ENCODE measurements at places on chromosomes 5 and 9.

DNA sequence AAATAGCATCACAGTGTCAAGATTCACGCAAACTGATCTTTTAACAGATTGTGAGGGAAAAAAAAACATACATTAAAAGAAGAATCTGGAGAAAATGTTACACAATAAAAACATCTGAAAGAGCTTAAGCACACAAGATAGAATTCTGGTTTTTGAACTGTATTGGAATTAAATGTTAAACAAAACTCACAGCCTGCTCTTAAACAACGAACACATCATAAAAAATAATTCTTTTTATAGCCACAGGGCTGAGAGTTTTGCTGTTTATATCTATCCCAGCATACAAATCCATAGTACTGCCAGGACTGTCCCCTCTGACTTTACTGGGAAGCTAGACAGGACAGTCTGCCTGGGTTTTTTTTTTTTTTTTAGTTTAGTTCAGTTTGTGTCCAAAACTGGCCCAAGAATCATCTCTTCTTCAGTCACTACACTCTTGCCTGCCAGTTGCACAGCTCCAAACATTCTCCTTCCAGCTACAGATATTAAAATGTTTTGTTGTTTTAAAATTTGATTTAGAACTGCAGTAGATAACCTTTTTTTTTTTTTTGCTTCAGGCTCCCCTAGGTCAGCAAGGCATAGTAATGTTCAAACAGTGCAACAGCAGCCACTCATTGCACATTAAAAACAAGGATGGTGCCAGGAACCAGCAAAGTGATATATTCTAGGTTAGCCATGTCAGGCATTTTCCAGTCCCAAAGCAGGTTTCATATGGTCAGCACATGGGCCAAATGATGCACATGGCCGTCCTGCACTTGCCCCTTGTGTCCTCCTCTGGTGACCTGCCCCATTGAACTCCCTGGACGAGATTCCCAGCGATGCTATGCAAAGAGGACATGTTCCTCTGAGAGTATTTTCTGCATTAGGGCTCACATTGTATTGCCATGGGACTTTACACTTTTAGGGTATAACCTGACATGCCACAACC is 173.6 kb downstream of the ARL15 start:
- DNase-seq = no peak

DNA sequence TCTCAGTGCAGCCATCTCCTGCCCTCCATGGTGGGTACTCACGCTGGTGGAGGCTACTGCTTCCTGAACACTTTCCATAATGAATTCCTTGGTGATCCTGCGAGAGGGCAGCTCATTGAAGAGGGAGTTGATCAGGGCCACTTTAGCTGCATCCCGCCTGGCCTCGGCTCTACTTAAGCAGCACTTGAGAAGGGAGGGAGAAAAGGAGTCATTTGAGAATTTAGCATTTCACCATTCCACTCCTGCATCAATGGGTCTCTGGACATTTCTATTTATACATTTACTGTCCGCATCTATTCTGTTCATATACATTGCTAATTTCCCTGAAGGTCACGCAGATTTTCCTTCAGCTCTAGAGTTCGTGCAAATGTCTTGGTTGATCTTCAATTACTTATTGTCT is 35.1 kb downstream of the LIX1 start:
- no peak for DNase-seq

DNA sequence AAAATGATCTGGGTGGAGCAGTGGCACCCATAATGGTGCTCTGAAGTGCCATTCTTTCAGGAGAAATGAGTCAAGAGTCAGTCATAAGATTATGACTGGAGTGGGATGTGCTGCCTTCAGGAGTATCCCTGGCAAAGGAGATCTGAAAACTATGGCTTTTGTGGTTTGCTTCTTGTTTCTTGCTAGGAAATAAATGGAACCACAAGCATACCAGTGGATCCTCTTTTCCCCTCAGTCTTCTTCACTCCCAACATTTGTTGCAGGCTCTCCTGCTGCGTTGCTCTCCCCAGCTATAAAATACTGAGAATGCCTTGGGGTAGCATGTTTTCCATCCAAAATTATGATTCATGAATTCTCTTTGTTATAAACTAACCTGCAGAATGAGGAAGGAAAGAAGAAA is 199.1 kb downstream of the NNT start:
- no peak for DNase-seq

- DNase-seq = no peak
These were observed 70.9 kb downstream of the HSPA4 start for GRCh38 chr5:133122711-133123110.

DNA sequence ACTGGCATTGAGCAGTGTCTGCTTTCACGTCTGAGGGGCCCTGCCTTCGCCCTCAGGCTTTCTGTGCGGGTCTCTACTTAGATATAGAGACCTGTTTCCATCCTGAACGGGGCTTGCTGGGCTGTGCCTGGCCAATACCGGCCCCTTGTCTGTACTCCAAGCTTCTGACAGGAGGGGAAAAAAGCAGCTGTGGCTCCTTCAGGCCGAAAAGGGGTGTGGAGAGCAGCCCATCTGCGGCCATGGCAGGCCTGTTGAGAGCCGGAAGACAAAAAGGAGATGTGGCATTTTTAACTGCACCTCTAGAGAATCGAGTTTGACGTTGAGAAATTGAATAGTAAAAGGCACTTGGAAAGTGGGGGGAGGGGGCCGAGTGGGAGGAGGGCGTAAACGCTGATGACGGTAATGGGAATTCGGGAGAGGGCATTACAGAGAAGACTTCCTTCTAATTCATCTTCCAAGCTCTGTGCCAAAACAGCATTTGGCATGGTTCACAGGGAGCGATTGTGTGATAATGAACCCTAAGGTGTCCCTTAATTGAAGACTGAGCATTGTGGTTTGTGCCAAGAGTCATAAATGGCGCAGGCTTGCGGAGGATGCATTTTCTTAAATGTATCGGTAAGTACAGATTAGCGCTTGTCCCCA is 25.1 kb upstream of the PRDM12 start:
- no peak for DNase-seq

DNA sequence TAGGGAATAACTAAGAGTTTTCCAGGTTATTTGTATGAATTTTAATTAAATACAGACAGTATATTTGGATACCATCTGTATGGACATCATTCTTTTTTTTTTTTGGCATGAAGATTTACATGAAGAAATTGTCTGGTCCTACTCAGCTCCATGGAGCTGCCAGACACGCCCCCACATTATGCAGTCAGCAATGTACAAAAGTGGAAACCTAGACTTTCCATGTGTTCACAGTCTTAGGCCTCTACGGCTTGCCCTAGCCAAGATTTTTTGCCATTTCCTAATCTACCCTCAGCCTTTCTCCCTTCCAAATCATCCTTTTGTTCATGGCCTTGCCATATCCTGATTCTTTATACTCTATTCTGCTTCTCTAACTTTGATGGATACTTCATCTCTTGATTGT is 207.1 kb downstream of the SGCD start:
- no peak for DNase-seq

DNA sequence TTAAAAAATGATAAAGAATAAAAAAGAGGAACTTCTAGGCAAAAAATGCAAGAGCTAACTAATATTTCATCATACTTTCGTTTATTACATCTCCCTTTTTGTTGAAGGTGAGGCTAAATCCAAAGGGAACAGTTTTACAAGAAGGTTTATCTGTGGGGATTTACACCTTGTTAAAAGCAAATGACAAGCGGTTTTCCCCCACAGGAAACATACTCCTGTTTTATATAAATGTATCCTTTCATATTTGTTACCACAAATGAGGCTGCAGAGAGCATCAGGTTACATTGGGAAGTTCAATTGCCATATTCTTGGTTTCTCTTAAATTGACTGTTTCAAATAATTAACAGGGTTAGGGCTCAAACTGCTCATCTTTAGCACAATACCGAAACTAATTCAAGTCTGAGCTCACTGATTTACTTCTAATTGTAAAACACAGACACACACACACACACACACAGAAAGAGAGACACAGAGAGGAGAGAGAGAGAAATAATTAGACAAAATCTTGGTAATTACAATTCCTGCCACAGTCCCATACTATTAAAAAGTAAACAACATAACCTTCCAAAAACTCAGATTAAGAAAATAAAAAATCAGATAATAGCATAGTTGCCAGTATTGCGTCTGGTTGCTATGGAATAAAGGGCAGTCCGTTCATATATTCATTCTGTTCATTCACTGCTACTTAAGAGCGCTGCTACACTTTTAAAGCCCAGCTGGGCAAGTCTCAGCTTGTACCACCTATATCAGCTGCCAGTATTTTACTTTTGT is 17.1 kb downstream of the RFX3 start:
- DNase-seq = no peak

DNA sequence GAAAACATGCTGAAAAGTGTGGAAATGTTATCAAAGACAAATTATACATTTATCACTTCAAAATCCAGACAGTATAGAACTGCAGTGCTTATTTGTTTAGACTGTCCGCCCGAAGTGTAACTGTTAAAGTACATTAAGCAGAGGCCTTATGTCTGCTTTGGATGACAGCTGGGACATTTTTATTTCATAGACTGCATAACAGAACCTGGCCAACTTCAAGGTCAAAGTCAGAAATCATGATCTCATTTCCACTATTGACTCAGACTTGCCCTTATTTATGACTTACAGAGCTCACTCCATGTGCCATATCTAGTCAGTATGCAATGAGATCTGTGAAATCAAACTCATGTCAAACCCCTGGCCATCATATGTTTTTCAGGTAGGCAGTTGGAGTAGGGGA is 87.7 kb downstream of the RAB3C start:
- no peak for DNase-seq

- DNase-seq = no peak
These were observed 7.0 kb upstream of the IZUMO3 start for GRCh38 chr9:24552526-24553182.

- DNase-seq = no peak
These were observed 58.4 kb upstream of the FOXE1 start for GRCh38 chr9:97794666-97795065.

- no peak for DNase-seq
These were observed 4.0 kb upstream of the CDK5RAP2 start for GRCh38 chr9:120583958-120584369.

- DNase-seq = no peak
These were observed 826 bp upstream of the PRDM9 start for GRCh38 chr5:23506329-23507236.

GRCh38 chr5:154370119-154370518 is 75.7 kb upstream of the SAP30L start:
- DNase-seq = no peak

GRCh38 chr9:114003351-114003750 is 74.7 kb downstream of the AMBP start:
- no peak for DNase-seq

DNA sequence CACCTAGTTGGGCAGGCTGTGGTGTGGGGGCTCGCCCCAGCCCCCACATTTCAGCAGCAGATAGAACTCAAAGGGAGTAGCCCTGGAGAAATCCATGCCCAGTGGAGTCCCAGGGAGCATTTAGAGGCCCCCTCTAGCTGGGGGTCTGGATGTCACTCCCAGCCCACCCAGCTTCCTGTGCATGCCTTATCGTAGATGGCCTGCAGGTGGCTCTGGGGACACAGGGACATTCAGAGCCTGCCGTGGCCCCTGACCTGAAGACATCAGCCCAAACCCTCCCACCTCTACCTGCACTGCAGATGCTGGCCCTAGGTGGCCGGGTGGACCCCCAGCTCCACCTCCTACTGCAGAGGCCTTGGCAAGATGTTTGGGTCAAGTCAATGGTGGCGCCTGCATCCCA is 49.0 kb upstream of the LMX1B start:
- DNase-seq = no peak

- no peak for DNase-seq
These were observed 142.1 kb downstream of the LIFR start for GRCh38 chr5:38414348-38414747.

Measured in stimulated activated CD4-positive, alpha-beta T cell treated with anti-CD3 and anti-CD28 coated beads, TNF-alpha, amount 100 ng/mL, for 48 hours (primary cell).